ENCODE measurements at places on chromosomes 4 and X.
A peak's percentile ranks its signal among the peaks of the same experiment; 100 is the strongest.

DNA sequence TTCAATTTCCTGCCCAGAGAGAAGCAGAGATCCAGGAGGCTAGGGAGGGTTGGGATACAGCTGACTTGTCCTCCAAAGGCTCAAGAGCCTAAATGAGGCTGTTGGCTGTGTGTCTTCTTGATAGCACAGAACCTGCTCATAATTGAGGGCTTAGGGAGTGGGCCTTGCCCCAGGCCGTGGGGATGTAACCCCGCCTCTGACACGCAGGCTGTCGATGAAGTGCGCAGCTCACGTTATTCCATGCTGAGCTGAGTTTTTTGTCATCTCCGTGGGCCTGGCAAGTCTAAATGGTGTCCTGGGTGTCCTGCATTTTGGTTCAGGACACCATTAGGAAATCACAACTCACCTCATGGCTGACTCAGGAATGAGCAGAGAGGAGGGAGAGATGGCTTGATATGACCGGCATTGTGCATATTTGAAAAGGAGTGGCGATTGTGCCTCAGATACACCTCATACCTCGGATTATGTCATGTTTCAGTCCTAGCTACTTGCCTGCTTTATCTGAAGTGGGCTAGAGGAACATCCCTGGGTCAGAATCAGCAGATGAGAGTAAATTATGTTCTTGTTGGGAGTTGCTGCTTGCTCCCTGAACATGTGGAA, 43.7 kb downstream of the FHDC1 start:
- H3K27ac ChIP-seq = no peak overlapping the region
- H3K4me1 ChIP-seq = no peaks in the 10 kb centered on the region
- no peak overlapping the region for H3K4me3 ChIP-seq
- peak; percentile 13 for DNase-seq

DNA sequence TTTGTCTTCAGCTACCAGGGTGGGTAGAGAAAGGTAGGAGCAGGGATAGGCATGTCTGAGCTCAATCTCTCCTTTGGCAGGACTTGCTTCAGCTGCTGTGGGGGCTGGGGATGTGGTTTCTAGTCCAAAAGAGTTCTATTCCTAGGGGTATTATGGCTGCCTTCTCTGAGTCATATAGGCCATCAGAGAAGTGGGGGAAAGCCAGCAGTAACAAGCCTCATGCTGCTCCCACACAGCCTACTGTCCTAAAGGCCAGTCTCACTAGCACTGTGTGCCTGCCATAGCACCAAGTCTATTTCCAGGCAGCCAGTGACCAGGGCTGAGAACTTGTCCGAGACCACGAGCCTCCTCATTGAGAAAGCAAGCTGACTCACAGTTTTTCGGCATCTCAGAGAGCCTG, 270.6 kb downstream of the DCAF12L2 start:
- no peak overlapping the region for H3K27ac ChIP-seq
- H3K4me1 ChIP-seq = no peaks in the 10 kb centered on the region
- H3K36me3 ChIP-seq = no peaks in the 10 kb centered on the region
- no peaks in the 10 kb centered on the region for H3K27me3 ChIP-seq
- H3K4me3 ChIP-seq = no peak overlapping the region

DNA sequence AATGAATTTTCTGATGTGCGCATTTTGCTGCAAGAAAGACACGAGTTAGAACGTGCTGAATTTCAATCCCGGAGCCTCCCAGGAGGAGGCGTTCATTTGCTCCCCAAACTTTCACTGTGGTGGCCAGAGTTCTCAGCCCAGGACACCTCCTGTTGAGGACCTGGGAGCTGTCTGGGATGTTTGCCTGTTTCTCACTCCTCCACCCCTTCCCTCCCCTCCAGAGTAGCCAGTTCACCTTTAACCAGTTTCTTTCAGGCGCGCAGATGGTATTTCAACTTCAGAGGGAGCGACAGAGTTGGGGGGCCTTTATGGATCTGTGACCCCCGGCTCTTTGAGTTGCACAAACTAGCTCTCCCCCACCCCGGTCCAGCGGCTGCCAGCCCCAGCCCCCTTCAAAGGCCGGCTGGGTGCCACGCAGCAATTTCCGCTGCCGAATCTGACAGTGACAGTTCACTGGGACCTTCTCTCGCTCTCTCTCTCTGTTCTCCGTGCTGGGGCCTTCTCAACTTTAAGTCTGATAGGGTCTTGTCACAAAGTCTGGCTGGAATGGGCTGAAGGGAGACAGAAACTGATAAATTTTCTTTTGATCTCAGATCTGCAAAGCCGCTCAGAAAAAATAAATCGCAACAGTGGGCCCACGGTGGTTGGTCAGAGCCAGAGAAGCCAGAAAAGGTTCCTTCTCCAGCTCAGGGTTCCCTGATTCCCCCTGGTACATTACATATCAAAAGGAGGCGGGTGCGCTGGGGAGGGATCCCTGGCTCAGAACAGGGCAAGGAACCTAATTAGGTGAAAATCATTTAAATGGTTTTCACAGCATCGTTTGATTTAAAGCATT, 100.0 kb upstream of the STX18 start:
- no peak for DNase-seq
- no peak overlapping the region for H3K4me3 ChIP-seq
- peaks cover 6% of the 10 kb centered on the region for H3K4me1 ChIP-seq
- no peaks in the 10 kb centered on the region for H3K36me3 ChIP-seq
- H3K27me3 ChIP-seq = no peaks in the 10 kb centered on the region

- H3K4me3 ChIP-seq = no peak overlapping the region
- peaks cover 9% of the 10 kb centered on the region for H3K4me1 ChIP-seq
- H3K27me3 ChIP-seq = no peaks in the 10 kb centered on the region
- no peaks in the 10 kb centered on the region for H3K36me3 ChIP-seq
Measured at GRCh38 chr4:140693562-140693961, 62.6 kb downstream of the TBC1D9 start.

DNA sequence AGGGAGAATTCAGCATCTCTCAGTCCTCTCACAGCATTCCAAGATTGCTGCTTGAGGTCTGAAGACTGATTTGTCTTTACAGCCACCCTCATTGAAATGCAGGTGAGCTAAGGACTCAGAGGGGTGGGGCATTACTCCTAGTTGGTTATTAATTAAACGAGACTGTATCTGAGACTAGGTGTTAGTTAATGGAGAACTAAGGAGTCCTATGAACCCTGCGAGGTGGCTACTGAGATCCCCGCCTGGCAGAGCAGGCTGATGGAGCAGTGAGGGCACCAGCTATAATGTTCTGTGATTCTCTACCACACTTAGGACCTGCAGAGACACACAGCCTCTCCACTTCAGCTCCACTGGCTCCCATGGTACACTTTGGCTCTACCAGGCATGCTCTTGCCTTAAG, 215.3 kb downstream of the MID1IP1 start:
- no peak overlapping the region for H3K4me3 ChIP-seq
- no peak overlapping the region for H3K27ac ChIP-seq
- H3K36me3 ChIP-seq = no peaks in the 10 kb centered on the region
- DNase-seq = no peak

GRCh38 chrX:1725472-1725871, 110.6 kb downstream of the ASMT start:
- no peaks in the 10 kb centered on the region for H3K36me3 ChIP-seq
- no peak for DNase-seq
- no peak overlapping the region for H3K4me3 ChIP-seq
- no peaks in the 10 kb centered on the region for H3K27me3 ChIP-seq
- no peak overlapping the region for H3K27ac ChIP-seq

- no peaks in the 10 kb centered on the region for H3K4me1 ChIP-seq
- no peak overlapping the region for H3K4me3 ChIP-seq
- DNase-seq = no peak
- H3K27me3 ChIP-seq = no peaks in the 10 kb centered on the region
- H3K36me3 ChIP-seq = no peaks in the 10 kb centered on the region
- H3K27ac ChIP-seq = no peak overlapping the region
Measured at GRCh38 chr4:107351196-107351595, 315.1 kb upstream of the DKK2 start.

DNA sequence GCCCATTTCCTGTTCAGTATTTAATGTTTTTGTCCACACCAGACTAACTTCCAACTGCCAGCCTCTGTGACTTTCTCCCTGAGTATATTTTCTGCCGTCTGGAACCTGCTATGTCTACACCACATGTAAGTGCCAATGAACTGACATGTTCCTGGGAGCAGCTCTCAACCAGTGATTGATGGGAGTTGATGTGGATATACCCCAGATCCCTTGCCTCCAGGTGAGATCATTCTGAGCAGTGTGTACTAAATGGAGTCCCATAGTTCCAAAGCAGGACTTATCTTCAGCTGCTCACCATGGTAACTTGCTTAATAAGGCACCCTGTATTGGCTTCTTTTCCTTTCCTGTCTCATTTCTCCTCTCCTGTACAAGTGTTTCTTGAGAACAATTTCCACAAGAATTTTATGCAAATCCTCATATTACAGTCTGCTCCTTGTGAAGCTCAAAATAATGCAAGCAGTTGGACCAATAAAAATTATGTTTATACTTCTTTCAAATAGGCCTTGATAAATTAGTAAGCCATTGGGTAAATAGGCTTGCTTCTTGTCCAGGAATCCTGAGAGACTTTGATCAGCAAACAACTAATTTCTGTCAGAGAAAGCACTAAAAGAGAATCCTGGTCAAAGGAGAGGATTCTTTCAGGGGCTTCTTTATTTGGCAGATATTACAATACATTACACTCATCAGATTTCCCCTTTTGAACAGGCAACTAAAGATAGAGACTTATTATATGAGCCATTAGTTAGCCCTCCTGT, 911.7 kb upstream of the NDST4 start:
- H3K27ac ChIP-seq = no peak overlapping the region
- no peak for DNase-seq
- H3K36me3 ChIP-seq = no peaks in the 10 kb centered on the region

DNA sequence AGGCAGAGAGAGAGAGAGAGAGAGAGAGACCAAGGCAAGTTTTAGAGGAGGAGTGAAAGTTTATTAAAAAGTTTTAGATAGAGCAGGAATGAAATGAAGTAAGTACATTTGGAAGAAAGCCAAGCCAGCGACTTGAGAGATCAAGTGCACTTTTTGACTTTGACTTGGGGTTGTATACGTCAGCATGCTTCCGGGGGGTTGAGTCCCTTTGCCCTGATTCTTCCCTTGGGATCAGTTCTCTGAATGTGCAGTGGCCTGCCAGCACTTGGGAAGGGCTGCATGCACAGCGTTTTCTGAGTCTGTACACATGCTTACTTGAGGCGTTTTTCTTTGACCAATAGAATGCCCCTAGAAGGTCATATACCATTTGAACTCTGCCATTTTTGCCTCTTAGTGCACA, 400.5 kb downstream of the PDGFC start:
- no peak for DNase-seq
- no peak overlapping the region for H3K27ac ChIP-seq
- H3K4me1 ChIP-seq = no peaks in the 10 kb centered on the region
- H3K27me3 ChIP-seq = no peaks in the 10 kb centered on the region

DNA sequence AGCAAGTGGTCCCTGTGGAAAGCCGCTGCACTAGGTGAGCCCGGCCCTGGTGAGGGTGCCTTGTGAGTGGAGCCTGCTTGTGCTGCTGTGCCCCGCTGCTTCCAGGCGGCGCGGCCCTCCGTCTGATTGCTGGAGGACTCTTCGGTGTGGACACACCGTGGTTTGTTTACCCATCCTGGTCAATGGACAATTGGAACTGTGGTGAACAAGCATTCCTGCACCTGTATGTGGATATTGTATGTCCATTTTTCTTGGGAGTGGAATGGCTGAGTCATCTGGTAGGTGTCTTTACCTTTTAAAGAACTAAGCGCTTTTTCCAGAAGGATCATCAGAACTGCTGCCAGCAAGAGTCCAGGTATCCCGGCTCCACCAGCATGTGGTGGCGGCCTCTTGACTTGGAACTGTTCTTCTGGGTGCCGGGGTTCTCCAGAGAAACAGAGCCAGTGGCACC, 15.6 kb downstream of the MAEA start:
- H3K27ac ChIP-seq = no peak overlapping the region
- H3K4me3 ChIP-seq = no peak overlapping the region
- peaks cover 14% of the 10 kb centered on the region for H3K36me3 ChIP-seq
- DNase-seq = no peak
- H3K4me1 ChIP-seq = peaks cover 50% of the 10 kb centered on the region

DNA sequence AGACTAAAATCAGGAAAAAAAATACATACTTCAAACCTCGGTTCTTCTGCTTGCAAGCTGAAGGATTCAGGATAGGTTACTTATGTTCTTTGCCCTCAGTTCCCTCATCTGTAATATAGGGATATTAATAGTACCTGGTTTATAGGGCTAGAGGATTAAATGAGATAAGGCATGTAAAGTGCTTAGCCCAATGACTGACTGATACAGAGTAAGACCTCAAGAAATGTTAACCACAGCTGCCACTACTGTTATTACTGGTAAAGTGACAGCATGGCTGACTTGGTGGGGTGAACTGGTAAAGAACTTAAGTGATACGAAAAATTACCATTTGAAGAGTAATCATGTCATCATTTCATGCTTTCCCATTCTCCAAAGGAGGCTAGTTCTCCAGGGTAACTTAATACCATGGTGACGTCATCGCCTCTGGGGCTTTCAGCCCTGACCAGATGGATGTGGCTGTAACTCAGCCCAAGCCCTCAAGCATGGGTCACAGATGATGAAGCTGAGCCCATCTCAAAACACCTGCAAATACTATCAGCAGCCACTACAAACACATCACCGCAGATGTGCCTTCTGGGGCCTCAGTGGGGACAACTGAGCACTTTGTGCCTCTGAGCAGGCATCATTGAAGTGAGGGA, 44.5 kb upstream of the SCML1 start:
- H3K27me3 ChIP-seq = no peaks in the 10 kb centered on the region
- no peak overlapping the region for H3K27ac ChIP-seq
- no peak overlapping the region for H3K4me3 ChIP-seq
- H3K4me1 ChIP-seq = peaks cover 2% of the 10 kb centered on the region
- DNase-seq = no peak
- no peaks in the 10 kb centered on the region for H3K36me3 ChIP-seq

- H3K4me3 ChIP-seq = no peak overlapping the region
- H3K36me3 ChIP-seq = no peaks in the 10 kb centered on the region
- H3K4me1 ChIP-seq = no peaks in the 10 kb centered on the region
- DNase-seq = no peak
- H3K27ac ChIP-seq = no peak overlapping the region
Measured at GRCh38 chr4:107148904-107149303, 112.8 kb upstream of the DKK2 start.

DNA sequence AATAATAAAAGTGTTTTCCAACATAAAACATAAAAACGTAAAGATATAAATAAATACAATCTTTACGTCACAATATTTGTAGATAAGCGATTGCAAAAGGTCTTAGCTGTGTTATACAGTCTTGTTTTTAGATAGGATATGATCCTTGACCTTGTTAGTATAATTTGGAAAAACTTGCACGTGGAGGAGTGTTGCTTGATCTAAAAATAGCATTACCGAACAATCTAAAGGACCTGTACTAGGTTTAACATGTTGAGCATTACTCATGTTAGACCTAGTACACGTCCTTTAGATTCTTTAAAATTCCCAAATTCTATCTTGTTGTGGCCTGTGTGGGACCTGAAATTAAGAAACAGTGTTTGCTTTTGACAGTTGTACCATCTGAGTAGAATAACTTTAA, 1.6 kb downstream of the METAP1 start:
- DNase-seq = no peak
- H3K27ac ChIP-seq = no peak overlapping the region
- no peaks in the 10 kb centered on the region for H3K27me3 ChIP-seq
- no peak overlapping the region for H3K4me3 ChIP-seq
- H3K36me3 ChIP-seq = no peaks in the 10 kb centered on the region
